ENCODE measurements at places on chromosomes 4 and X. TPM values are rescaled to one million over a fixed set of nuclear protein-coding genes. Genes with fewer than 3 reads are reported as not detected.

Gene PCDH10
- polyA plus RNA-seq = not detected

Gene NPNT
- polyA plus RNA-seq = not detected

Gene TFDP3
- not detected for polyA plus RNA-seq

Gene RAB9B
- polyA plus RNA-seq = 0.08 TPM

Gene SYP
- polyA plus RNA-seq = 0.69 TPM

GRCh38 chrX:23938690-23939089 is 30.9 kb downstream of the CXorf58 start:
- no peak for DNase-seq
- H3K4me1 ChIP-seq = no peaks in the 10 kb centered on the region
- no peak overlapping the region for H3K4me3 ChIP-seq
- no peak overlapping the region for H3K27ac ChIP-seq

GRCh38 chr4:106344647-106344970 is 24.0 kb downstream of the GIMD1 start:
- no peak for DNase-seq
- H3K27me3 ChIP-seq = no peaks in the 10 kb centered on the region
- no peaks in the 10 kb centered on the region for H3K4me1 ChIP-seq
- H3K36me3 ChIP-seq = peaks cover 46% of the 10 kb centered on the region

DNA sequence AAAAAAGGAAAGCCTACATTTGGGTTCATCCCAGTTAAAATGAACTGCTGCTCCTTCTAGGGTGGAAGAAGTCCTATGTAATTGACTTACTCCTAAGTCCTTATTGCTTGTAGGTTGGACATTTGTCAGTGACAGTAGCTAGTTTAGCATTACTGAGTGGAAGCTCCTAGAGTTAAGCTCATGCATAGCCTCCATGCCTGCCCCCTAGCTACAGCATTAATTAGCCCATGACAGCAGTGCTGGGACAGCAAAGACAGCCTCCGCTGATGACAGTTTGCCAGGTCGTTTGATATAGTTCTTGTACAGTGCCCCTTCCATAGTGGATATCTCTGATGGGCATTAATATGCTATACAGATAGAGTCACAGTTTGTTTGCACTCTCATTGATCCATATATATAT is 18.7 kb upstream of the GALNTL6 start:
- H3K27me3 ChIP-seq = no peaks in the 10 kb centered on the region
- H3K36me3 ChIP-seq = no peaks in the 10 kb centered on the region
- no peaks in the 10 kb centered on the region for H3K4me1 ChIP-seq
- H3K4me3 ChIP-seq = no peak overlapping the region

- no peak overlapping the region for H3K27ac ChIP-seq
- H3K4me3 ChIP-seq = no peak overlapping the region
- DNase-seq = no peak
- no peaks in the 10 kb centered on the region for H3K36me3 ChIP-seq
Observed at GRCh38 chr4:176262243-176262642, 6.8 kb downstream of the ASB5 start.

- H3K4me3 ChIP-seq = no peak overlapping the region
- DNase-seq = no peak
- H3K27ac ChIP-seq = no peak overlapping the region
- H3K4me1 ChIP-seq = no peaks in the 10 kb centered on the region
- no peaks in the 10 kb centered on the region for H3K36me3 ChIP-seq
Observed at GRCh38 chr4:35970366-35970960, 273.9 kb downstream of the ARAP2 start.

GRCh38 chrX:64977051-64977450 is 801 bp upstream of the ZC4H2 start:
- H3K4me3 ChIP-seq = no peak overlapping the region
- H3K36me3 ChIP-seq = no peaks in the 10 kb centered on the region
- H3K4me1 ChIP-seq = peaks cover 5% of the 10 kb centered on the region
- no peaks in the 10 kb centered on the region for H3K27me3 ChIP-seq
- no peak for DNase-seq

Measured in CD14-positive monocyte (primary cell).